ENCODE measurements at places on chromosomes 5 and 9.

DNA sequence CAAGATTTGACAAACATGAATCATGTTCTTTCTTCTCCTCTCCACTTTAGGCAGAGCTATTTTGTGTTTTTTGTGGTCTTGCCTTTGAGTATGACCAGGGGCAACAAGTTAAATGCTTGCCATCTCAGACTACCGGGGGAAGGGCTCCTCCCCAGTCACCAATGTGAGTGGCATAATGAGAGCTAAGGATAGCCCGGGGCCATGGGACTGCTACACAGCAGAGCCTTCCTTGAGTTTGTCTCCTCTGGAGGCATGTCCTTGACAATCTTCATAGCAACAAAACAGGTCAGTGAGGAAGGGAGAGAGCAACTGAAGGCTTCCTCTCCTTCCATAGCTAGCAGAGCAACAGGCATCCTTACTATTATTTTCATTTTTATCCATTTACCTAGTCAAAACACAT lies 299.3 kb downstream of the ENC1 start:
- DNase-seq = no peak

GRCh38 chr9:80144856-80145255 lies 573.1 kb downstream of the TLE4 start:
- no peak for DNase-seq

- DNase-seq = no peak
Observed at GRCh38 chr5:38414348-38414747, 142.1 kb downstream of the LIFR start.

DNA sequence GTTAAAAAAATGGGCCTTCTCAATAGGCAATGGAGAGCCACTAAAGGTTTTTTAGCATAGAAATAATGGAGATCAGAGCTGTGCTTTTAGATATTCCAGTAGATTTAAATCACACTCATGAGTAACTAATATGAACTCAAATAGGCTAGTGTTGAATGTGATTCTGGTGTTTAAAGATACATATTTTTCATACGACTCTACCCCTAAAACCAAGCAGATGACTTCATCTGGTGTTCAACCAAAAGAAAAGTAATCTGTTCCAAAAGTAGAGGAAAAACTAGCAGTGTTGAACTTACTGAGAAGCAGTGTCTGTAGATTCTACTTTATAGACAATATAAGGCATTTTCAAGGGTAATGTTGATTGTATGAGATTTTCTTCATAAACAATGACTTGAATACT lies 138.1 kb downstream of the TSSK1B start:
- DNase-seq = no peak
